ENCODE measurements at places on chromosomes 7 and 10.

DNA sequence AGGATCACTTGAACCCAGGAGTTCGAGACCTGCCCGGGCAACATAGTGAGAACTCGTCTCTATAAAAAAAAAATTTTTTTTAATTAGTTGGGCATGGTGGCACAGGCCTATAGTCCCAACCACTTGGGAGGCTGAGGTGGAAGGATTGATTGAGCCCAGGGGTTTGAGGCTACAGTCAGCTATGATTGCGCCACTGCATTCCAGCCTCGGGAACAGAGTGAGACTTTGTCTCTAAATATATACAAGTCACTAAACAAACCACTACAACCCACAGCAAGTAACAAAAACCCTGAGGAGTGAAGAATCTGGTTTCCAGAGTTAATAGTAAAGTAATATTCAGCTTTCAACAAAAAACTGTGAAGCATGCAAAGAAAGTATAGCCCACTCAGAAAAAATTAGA is 32.7 kb upstream of the HHEX start:
- no peak for DNase-seq

DNA sequence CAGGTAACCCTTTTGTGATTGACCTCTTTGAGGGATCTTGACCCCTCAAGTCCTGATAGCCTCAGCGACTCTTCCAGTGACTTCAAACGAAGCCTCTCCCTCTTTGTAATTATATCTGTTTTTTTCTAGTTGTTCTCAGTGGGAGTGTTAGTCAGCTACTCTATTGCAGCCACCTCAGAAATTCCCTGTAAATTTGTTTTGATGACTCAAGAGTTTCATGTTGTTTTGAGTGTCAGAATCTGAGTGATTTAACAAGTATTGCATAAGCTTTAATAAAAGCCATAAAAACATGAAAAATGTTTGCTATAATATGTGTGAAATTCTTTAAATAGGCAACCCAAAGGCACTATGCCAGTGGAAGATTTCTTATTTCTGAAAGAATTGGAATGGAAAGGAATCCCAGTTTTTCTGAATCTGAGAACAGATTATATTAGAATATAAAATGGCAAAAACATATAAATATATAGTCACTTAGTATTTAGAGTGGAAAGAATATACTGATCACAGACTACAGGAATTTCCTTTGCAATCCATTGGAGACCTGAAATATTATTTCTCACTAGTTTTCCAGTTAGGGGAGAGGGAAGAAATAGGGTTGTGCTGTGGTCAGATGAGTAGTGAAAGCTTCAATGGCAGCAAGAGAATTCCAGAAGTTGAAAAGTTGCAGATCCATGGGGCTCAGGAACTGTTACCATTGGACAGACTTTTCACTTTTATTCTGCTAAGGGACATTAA is 94.4 kb upstream of the SEMA3C start:
- DNase-seq: no peak

DNA sequence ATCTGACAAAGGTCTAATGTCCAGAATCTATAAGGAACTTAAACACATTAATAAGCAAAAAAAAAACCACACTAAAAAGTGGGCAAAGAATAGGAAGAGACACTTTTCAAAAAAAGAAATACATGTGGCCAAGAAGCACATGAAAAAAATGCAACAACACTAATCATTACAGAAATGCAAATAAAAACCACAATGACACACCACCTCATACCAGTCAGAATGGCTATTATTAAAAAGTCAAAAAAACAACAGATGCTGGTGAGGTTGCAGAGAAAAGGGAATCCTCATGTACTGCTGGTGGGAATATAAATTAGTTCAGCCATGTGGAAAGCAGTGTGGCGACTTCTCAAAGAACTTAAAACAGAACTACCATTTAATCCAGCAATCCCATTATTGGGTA is 119.0 kb downstream of the LMBR1 start:
- DNase-seq: no peak

- DNase-seq: no peak
Measured at GRCh38 chr7:28161331-28161730, 19.3 kb downstream of the JAZF1 start.

- DNase-seq: no peak
Measured at GRCh38 chr7:47478926-47479711, 102.8 kb downstream of the TNS3 start.

DNA sequence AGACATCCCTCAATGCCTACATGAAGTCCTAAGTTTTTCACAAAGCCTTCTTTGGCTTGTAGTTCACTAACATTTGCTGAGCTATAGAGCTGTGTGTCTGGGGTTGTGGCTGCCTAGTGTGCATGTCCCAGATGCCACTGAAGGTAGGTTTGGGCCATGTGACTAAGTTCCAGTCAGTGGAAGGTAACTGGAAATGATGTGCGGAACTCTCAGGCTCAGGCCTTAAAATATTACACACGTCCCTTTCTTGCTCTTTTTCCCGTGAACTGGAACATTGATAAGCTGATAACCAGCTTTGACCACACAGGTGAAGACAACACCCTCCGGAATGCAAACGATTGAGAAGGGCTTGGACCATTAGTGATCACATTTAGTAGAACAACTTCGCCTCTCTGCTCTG is 358.1 kb downstream of the GATA3 start:
- no peak for DNase-seq
